H7 (cell line): ENCODE measurements at places on chromosomes 7 and 10. TPM values are rescaled to one million over a fixed set of nuclear protein-coding genes. Genes with fewer than 3 reads are reported as not detected.
A peak's percentile ranks its signal among the peaks of the same experiment; 100 is the strongest.

DNA sequence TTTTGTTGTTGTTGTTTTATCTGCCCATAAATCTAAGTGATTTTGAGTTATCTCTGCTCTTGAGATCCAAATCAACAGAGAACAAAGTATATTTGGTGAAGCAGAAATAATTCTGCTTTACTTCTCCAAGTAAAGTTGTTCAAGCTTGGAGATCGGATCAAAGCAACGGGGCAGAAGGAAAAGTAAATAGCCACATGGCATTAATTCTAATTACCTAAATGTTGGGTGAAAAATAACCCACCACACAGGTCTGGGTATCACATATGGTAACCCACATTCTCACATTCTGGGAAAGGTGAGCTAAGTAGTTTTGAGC is 3.1 kb downstream of the NRP1 start:
- DNase-seq, result no peak

- no peak for DNase-seq
Observed at GRCh38 chr7:20299647-20300312, 30.9 kb upstream of the ITGB8 start.

GRCh38 chr7:64884913-64885370 is 18.1 kb upstream of the ZNF273 start:
- DNase-seq, result peak; percentile 11

DNA sequence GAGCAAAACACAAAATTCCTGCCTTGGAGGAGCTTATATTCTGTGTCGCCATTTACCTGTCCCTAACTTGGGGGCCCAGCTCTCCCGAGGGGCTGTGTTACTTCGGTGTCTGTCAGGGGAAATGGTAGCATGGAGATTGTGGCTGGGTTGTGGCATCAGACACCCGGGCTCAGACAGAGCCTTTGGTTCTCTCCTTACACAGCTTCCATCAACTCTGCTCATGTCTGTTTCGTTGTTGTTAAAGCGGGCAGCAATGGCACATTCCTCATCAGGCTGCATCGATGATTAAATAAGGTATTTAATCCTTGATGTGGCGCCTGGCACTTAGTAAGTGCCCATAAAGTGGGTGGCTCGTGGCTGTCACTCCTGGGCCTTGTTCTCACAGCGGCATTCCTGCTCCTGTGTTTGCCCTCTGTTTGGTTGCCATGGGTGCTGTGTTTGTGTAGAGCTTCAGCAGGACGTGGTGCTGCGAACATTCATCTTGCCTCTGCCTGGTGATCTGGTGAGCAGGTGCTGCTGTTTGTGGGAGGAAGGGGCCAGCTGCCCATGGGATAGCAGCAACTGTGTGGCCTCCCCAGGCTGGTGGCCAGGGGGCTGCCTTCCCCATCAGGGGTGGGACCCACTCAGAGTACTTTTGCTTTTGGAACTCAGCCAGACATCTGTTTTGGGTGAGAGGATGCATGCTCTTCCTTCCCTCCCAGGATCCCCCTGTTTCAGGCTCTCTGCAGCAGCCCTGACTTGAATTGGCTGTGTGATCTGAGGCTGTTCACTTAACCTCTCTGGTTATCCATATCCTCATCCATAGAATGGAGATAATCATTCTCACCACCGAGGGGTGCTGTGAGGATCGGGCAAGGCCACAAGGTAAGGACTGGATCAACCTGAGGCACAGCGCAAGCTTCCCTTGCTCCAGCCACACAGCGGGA is 207.2 kb upstream of the SVIL start:
- peak; percentile 38 for DNase-seq

DNA sequence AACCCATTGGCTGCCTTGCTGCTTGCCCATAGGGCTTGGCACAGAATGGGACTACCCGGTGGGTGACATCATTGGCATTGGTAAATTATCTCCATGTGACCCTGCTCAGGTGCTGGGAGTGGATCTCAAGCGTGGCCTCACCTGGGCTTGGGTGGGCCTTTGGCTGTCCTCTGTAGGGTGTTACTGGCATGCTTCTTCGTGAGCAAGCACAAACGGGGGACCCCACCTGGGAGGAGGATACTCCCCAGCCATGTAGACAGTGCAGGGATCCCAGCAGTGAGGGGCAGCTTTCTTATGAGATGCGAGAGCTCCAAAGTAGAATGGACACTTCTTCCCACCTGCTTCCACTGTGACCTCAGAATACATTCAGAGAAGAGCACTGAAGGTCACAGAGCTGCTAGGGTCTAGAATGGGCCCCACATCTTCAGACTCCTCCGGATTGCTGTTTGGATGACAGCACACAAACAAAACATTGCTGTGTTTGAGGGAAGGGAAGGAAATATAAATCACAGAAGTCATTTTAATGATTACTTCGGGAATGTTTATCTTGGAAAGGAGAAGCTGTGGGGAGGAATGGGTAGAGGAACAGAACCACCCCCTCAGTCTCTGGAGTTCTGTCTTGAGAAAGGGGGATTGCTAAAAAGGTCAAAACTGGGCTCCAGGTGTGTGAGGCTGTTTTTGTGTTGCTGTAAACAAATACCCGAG is 75.9 kb downstream of the SH2D4B start:
- DNase-seq, result no peak

DNA sequence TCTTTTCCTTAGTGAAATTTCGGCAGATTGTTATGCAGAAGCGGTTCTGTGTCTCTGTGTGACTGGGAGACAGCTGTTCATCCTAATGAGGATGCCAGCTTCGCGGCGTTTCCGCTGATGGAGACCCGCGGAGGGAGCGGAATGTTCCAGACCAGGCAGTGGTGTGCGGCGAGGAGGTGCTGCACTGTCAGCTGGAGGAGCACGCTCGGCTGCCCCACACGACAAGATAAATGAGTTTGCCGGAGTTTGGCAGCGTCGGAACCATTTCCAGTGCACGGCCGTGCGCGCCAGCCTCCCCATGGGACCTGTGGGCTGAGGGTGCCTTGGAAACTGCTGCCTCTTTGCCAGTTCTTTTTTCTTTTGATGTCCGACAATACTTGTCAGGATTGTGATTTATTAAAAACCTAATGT is 64.6 kb downstream of the WDR37 start:
- DNase-seq, result no peak

DNA sequence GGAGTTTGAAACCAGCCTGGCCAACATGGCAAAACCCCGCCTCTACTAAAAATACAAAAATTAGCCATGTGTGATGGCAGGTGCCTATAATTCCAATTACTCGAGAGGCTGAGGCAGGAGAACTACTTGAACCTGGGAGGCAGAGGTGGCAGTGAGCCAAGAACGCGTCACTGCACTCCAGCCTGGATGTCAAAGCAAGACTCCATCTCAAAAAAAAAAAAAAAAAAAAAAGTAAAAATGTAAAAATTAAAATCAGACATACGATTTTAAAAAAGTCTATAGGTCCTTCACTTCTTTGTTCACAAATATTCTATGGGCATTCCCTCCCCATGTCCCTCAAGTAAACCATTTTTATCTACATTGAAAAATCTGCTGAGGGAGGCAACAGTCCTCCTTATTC is 34.9 kb upstream of the TLL2 start:
- no peak for DNase-seq

GRCh38 chr7:40717242-40717641 is 582.4 kb downstream of the SUGCT start:
- DNase-seq, result peak; percentile 13

GRCh38 chr7:23114896-23115295 is 9.3 kb downstream of the KLHL7 start:
- DNase-seq, result no peak

DNA sequence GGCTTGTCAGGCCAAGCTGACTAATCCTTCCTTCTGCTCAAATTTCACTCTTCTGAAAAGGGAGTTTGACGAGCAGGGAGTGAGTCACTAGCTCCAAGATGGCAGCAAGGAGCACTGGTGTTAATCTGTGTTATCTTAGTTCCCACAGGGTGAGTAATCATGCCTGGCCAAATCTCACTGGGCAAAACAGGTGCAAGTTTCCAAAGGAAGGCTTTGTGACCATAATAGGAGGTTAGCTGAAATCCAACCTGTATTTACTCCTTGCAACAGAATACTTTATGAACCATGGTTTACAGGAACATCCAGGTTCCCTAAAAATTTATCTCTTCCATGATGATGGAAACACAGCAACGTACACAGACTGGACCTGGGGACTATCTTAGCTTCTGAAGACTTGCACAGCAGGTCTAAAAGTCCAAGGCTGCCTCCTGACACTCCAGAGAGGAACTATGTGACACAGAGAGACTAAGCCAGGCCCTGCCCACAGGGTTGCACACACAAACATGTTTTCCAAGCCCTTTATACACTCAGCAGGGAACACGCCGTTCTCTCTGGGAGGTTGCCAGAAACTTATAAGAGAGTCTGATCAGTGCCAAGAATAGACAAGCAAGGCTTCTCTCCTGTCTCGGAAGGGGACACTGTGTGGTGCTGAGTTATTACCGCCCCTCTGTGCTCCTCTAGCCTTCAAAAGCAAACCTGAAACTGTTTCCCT is 46.3 kb downstream of the PDK4 start:
- DNase-seq, result no peak

GRCh38 chr10:101164020-101164419 is 32.9 kb downstream of the TLX1 start:
- DNase-seq, result no peak

DNA sequence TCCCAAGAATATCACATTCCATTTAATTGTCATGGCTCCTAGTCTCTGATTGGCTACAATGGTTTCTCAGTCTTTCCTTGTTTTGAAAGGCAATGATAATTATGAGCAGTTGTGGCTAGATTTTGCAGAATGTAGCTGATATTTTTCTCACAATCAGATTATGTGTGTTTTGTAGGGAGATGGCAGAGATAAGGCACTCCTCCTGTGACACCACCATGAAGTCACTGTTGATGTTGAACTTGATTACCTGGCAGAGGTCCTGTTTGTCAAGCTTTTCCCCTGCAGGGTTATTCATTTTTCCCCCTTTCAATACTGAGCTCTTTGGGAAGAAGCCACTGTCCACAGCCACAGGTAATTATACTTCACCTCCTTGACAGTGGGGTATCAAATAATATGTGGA is 602.9 kb upstream of the PFKP start:
- DNase-seq, result no peak

DNA sequence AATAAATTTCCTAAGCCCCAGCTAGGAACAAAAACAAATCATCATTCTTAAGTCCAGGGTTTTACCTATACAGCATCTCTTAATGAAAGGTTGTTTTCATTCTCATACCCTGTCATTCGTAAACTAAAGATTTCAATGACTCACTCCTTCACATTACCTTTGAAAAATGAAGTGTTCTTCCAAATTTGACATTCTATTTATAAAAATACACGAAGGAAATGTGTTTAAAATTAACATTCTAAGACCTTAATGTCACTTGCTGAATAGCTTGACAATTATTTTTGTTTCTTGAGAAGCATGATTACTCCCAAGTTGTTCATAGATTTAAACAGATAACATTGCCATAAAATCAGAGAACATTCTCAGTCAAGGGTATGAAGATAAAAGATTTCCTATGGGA is 1188.3 kb upstream of the SORCS1 start:
- no peak for DNase-seq

DNA sequence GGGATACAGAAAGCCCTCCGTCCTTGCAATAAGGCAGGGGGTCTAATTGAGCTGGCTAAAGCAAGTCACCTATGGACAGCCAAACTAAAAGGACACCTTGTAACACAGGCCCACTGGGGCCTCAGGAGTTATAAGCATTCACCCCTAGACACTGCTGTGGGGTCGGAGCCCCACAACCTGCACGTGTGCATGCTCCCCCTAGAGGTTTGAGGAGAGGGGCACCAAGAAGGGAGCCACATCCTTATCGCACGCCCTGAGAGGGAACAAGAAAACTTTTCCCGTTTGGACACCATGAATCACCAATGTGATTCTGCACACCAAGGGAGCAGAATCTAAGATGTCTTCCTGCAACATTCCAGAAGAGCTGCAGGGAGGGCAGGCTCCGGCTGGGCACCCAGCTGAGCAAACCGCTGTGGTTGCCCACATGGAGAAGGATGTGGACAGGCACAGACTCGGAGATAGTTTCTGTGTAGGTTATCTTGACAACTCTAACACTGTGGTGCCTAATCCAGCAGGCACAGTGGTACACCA is 17.7 kb upstream of the TARP start:
- peak; percentile 45 for DNase-seq

DNA sequence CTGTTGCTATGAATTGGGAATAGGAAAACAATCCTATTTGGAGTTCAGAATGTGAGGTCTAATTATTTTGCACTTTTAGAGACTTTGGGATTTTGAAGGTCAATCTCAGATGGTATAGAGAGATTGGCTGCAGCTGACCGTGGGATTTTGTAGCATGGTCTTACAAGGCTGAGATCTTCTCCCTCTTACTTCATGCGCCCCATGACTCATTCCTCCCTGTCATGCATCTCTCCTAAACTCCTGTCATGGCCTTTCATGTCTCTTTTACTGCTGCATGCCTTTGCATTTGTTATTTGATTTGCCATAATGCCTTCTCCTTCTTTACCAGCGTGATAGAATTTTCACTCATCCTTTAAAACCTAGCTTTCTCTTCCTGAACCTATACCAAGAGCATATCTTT is 133.1 kb downstream of the BBS9 start:
- no peak for DNase-seq

DNA sequence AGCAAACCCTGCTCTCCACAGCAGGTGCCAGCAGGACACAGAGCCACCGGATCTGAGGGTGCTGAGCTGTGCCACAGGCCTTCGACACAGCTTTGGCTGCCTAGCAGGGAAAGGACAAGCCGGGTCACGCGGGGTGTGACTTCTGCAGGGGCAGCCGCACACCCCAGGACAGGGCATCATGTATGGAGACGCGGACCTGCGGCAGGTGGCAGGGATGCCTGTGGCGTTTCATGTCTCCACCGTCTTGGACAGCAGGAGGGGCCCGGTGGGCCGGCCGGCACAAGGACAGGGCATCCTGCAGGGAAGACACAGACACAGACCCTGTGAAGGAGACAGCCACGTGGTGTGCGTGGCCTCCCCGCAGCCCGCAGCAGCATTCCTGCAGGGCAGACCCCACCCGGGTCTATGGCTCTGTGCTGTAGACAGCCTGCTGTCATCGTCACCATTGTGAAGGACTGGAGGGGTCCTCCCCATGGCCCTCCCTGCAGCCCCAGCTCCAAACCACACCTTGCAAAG is 109.2 kb downstream of the PDGFA start:
- peak; percentile 50 for DNase-seq

- DNase-seq, result no peak
Observed at GRCh38 chr10:49338604-49339003, 39.6 kb downstream of the C10orf71 start.

- DNase-seq, result peak; percentile 41
Observed at GRCh38 chr7:106367018-106367420, 82.2 kb upstream of the NAMPT start.

GRCh38 chr7:94348142-94348541 is 46.6 kb upstream of the COL1A2 start:
- DNase-seq, result no peak

Gene ZNF503
- 0.03 and 0.37 TPM in 2 replicates for total RNA-seq

Gene ZNF736
- total RNA-seq, result not detected in 2 replicates

Gene BAMBI
- total RNA-seq, result 74.9 and 79.1 TPM in 2 replicates

Gene PLEKHA8
- total RNA-seq, result 29.2 and 31.3 TPM in 2 replicates

Gene CTNNA3
- total RNA-seq, result 2.3 and 10.6 TPM in 2 replicates

Gene ADCY1
- 5.6 and 8.1 TPM in 2 replicates for total RNA-seq
